GM12892 (cell line): ENCODE measurements at places on chromosomes 7 and 10.

DNA sequence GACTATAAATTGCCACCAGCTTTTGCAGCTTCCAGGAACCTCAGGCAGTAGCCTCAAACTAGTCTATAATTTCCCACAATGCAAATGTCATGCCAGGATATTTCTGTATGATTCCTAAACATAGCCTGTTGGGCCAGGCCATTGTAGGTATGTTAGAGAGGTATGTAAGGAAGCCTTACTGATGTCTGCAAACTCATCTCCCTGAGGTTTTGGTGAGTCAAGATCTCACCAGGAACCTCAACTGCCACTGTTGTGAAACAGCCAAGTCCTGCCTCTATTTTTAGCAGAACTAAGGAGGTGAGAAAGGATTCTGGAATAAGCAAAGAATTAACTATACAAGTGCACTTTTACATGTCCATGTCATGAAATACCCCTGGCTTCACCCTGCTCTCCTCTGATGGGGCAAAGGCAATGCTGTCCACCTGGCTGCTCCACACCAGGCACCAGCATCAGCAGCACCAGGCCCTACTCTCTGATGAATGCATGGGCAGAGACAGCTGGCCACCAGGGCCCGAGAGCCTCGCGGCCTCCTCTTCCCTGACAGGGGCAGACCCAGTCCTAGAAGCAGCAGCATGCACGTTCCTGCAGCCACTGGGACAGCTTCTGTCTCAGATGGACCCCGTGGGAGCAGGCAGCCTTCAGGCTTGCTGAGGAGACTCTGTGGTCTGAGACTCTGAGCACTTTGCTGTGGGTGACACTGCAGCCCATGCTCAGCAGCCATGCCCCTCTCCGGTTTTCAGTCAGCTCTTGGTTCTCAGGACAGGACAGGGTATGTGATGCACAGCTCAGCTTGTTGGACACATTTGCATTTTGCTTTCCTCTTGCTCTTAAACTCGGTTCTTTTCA, 147.3 kb downstream of the ZMYND11 start:
- DNase-seq: no peak

GRCh38 chr7:87359366-87359765, 13.9 kb downstream of the CROT start:
- no peak for DNase-seq

DNA sequence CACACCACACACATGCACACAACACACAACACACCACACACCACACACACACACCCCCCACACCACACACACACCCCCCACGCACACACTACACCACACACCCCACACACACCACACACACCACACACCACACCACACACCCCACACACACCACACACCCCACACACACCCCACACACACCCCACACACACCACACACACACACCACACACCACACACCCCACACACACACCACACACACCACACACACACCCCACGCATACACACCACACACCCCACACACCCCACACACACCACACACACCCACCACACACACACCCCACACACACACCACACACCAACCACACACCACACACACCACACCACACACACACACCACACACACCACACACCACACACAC, 16.4 kb downstream of the UCN3 start:
- no peak for DNase-seq

DNA sequence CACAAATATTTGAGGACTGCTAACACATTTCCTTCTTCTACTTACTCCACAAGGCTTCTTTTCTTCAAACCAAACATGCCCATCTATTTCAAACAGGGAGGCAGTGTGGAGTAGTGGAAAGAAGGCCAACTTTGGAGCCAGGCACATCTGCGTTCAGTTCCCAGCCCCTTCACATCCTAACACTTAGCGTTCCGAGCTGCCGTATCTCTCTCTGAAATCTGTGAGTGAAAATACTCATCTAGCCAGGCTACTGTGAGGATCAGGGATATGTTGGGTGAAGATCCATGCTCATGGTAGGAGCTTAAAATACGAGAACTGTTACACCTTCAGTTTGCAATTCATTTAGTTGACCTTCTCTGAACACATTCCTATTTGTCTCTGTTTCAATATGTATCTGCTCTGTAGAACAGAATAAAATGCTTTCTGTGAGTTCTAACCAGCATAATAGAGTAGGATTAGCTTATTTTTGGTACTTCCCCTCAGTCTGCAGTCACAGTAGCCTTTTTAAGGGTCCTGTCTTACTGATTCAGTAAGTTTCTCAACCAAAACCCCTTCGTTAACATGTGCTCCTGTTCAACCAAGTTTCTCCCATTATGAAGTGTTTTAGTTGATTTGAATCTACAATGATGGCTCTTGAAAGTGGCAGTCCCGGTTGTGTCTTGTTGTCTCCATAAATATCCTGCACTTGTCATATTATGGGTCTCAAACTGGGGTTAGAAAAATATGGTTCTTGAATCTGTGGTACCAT, 3.3 kb upstream of the MEST start:
- no peak for DNase-seq

GRCh38 chr10:98424295-98425254, 9.6 kb upstream of the PYROXD2 start:
- no peak for DNase-seq

DNA sequence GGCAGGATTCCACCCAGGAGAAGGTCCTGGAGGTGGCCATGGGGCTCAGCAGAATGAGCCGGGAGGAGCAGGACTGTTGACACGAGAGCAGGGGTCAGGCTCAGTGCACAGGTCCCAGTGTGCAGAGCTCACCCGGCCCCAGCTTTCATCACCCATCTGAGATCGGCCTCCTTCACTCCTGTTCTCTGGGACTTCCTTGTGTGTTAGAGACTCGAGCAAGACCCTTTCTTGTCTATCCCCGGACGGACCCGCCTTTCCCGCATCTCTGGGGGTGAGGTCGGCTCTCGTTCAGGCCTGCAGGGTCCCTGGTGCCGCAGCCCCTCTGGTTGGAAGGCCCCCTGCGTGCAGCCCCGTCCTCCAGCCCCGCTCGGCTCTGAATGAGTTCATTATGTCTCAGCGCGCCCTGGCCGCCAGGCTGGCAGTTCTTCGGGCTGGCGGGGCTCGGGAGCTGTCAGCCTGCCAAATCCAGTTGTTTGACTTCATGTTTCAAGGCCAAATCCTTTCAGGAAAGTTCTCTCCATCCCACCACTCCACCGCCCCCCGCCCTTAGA, 127.9 kb downstream of the LHPP start:
- no peak for DNase-seq

GRCh38 chr10:59607970-59608369, 101.7 kb downstream of the SLC16A9 start:
- DNase-seq: no peak

GRCh38 chr10:7610651-7611389, 55.9 kb downstream of the ITIH5 start:
- DNase-seq: no peak

- DNase-seq: no peak
Observed at GRCh38 chr10:132788180-132788830, 2.4 kb upstream of the NKX6-2 start.

DNA sequence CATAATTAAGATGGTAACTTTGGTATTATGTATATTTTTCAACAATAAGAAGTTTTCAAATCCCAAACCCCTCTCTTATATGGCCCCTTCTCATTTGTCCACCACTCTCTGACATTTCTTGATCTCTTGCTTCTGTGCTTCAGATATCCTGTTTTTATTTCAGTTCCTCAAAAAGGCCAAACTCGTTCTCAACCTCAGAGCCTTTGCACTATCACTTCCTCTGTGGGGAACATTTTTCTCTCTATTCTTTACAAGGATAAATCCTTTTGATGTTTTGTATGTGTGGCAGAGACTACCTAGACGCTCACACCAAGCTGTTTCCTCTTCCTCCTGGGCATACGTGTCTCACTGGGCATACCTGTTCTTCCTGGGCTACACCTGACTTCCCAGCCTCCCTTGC, 54.2 kb upstream of the FRMD4A start:
- no peak for DNase-seq

GRCh38 chr10:45417746-45418145, 43.7 kb downstream of the ALOX5 start:
- no peak for DNase-seq
